ENCODE measurements at places on chromosomes 13 and 19.

DNA sequence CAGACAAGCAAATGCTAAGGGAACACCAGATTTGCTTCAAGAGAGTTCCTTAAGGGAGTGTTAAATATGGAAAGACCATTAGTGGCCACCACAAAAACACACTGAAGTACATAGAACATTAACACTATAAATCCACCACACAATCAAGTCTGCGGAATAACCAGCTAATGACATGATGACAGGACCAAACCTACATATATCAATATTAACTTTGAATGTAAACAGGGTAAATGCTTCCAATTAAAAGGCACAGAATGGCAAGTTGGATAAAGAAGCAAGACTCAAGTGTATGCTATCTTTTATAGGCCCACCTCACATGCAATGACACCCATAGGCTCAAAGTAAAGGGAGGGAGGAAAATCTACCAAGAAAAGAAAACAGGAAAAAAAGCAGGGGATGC is 291.3 kb downstream of the COG6 start:
- DNase-seq, result no peak

DNA sequence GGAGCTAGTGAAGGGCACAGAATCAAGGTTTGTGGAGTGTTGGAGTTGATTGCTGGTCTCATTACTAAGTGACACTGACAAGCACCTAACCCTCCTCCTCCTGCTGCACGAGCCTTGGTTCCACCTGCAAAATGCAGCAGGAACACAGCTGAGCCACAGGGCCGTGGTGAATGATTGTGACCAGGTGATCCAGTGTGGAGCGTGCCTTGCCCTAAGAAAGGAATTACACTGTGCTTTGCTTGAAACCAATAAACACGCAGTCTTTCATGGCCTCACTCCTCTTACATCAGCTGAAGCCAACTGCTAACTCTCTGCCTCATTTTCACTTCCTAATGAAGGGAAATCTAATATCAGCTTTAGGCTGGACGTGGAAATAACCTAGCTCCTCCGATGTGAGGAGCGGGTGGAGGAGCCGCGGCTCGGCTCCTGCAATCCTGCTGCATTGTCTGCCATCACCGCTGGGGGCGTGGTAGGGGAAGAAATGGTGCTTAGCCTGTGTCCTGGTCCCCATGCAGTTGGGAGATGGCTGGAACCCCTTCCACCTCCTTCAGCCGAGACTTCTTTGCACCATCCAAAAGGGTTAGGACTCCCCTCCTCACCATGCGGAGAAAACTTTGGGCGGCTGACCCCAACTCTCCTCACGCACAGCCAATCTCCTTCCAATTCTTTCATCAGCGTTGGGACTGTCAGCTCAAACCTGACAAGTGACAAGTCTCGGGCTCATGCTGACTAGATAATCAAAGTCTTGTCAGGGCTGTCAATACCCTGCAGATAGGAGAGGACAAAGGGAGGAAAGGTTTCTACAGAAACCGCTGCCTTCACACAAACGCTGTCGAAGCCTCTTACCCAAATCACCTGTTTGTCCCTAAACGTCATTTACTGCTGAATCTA is 427.9 kb downstream of the ZNF536 start:
- no peak for DNase-seq

GRCh38 chr19:45191375-45191774 is 12.8 kb downstream of the BLOC1S3 start:
- DNase-seq, result no peak

- no peak for DNase-seq
Measured at GRCh38 chr19:35569281-35569781, 5.9 kb upstream of the ATP4A start.

DNA sequence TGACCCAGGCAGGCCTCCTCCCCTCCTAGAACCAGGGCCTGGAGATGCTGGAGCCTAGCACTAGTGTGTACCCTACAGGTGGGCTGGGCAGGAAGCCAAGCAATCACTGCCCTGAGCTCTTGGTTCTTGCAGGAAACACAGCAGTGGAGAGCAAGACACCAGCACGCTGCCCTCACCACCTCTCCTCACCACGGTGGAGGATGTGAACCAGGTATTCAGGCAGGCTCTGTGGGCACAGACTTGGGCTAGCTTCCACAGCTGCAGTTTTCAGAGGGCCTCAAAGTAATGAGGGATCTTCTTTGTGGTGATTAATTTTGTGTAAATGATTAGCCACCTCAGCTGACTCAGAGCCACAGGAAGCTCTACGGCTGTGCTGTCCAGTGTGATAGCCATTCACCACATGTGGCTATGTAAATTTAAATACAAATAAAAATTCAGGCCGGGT is 13.6 kb upstream of the GPI start:
- peak; percentile 95 for DNase-seq

DNA sequence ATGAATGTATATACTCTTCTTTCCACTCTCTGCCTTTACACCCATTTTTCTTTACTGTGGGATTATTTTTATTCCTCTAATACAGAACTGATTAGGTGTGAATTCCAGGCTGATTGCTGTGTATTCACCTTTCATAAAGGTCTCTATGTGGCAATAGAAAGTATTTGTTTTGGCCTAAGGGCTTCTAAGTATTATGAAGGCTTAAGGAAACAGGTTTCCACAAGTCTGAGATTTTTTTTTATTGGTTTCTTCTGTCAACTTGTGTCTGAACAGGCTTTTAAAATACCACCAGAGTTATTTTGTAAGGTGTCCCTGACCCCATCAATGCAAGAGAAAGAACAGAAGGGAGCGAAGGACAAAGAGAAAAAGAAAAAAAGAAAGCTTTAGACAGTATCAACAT is 1102.0 kb upstream of the SPRY2 start:
- DNase-seq, result peak; percentile 15

GRCh38 chr19:55398200-55398925 is 9.2 kb downstream of the UBE2S start:
- DNase-seq, result no peak

- DNase-seq, result no peak
Measured at GRCh38 chr19:39705578-39706188, 1.4 kb downstream of the LGALS14 start.

GRCh38 chr19:13846557-13847406 is 30.2 kb upstream of the NANOS3 start:
- DNase-seq, result peak; percentile 98

- peak; percentile 52 for DNase-seq
Measured at GRCh38 chr13:39603424-39603947, 493 bp upstream of the LHFPL6 start.

DNA sequence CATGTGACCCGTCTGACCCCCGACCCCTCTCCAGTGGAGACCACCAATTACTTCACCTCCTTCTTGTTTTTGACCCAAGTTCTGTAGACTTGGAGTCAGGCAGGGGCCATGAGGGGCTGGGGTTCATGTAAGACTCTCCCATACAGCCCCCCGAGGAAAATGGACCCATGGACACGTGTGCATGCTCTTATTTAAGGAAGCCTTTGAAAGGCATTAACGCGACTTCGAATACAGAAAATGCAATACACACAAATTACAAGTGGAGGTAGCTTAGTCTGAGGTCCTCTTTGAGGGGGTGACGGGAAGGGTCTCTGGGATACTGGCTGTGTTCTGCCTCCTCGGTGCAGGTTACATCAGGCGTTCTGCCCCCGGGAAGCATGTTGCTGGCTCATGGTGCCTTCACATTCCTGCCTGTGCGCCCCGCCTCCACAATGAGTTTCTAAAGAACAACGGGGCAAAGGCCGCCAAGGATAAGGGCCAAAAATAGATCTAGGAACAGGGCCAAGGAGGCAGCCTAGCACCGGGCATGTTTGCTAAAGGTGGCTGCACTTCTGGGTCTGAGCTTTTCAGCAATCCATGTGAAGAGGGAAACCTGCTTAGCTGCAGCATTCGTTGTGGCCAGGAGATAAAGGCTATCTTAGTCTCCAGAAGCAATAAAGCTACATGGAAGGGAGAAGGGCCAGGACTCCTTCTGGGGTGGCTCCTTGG is 54.5 kb downstream of the RAB20 start:
- no peak for DNase-seq

- peak; percentile 42 for DNase-seq
Measured at GRCh38 chr13:59408738-59409137, 755.0 kb downstream of the DIAPH3 start.

- DNase-seq, result no peak
Measured at GRCh38 chr13:110812869-110813645, 99.6 kb downstream of the ING1 start.

- no peak for DNase-seq
Measured at GRCh38 chr13:41502673-41503072, 45.3 kb downstream of the RGCC start.

GRCh38 chr13:88649855-88650254 is 978.7 kb downstream of the SLITRK5 start:
- no peak for DNase-seq

- no peak for DNase-seq
Measured at GRCh38 chr13:29702912-29703351, 107.4 kb upstream of the SLC7A1 start.

DNA sequence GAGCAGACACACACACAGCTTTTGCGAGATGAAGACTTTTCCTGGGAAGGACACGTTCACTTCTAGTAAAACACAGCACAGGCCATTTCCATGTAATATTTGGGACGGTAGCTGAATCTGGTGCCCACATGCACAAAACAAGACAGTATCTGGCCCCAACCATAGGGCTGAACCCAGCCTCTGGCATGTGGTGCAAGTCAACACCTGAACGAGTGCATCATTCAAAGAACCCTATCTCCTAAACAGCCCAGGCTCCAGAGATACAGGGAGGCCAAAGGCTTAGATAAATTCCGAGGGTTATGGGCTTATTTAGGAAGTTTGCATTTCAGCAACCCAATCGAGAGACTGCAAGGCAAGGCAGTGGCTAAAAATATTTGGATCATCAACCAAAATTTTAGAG is 2.7 kb upstream of the TFDP1 start:
- no peak for DNase-seq

GRCh38 chr19:1520203-1520780 is 3.6 kb upstream of the PLK5 start:
- DNase-seq, result no peak

GRCh38 chr13:48804821-48805601 is 151.3 kb downstream of the CYSLTR2 start:
- DNase-seq, result no peak

DNA sequence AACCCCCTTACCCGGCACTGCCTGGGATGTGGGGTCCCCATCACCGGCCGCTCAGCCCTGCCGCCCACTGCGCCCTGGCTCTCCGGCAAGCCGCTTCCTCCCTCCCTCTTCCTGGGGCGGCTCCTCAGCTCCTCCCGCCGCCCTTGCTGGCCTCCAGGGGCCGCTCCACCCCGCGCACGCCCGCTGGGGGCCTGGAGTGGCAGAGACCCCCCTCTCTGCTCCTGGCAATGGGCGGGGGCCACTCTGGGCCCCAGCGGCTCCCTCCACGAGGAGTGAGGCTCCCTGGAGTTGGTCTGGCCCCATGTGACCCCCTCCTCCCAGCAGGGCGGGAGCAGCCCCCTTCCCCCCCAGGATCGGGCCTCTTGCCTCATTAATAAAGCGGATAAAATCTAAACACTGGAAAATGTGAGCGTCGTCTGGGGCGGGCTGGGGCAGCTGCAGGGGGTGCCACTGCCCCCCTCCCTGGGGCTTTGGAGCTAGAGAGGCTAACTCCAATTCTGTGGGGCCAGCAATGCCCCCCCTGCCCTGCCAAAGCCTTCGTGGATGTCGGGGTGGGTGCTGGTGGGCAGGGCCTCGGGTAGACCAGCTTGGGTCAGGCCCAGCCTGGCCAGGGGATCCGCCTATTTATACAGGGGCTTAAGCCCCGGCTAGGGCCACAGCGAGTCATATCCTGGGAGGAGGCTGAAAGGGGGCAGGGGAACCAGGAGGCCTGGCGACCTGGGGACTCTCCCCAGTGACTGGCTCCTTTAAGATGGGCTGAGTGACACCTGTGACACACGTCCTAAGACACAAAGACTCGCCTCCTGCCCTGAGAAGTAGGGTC is at the start of gene PTGER1:
Gene PTGER1, minus strand, starts transcription at position 104 of the 823 bp plus-strand sequence. CDS start 1,034 bp downstream, outside the sequence.
- peak; percentile 50 for DNase-seq

DNA sequence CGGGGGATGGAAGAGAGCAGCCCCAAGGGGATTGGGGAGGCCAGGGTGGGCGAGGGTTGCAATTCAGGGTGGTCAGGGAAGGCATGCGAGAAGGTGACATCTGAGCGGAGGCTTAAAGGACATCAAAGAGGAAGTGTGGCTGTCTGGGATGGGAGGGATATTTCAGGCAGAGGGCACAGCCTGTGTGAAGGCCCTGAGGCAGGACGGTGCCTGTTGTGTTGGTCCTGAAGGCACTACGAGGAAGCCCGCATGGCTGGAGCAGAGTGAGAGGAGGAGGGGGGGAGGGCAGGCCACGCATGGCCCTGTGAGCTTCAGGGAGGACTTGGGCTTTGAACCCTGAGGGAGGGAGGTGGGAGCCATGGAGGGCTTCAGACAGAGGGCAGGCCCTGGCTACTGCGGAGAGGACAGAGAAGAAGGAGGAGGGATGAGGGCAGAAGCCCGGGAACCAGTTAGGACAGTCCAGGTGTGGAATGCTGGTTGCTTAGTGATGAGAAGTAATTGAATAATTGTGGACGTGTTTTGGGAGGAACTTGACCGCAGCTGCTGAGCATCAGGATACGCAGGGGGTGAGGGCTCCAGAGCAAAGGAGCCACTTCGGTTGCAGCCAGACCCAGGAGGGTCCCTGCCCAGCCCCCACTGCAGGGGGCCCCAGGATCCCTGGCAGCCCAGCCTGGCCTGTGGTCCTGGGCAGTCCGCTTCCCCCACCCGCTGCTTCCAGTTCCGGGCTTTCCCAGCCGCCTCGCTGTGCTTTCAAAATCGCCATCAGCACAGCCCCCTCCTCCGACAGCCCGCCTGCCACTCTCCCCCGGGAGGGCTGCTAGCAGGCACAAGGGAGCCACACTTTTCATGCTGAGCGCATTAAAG is 6.2 kb downstream of the TLE6 start:
- peak; percentile 99 for DNase-seq

DNA sequence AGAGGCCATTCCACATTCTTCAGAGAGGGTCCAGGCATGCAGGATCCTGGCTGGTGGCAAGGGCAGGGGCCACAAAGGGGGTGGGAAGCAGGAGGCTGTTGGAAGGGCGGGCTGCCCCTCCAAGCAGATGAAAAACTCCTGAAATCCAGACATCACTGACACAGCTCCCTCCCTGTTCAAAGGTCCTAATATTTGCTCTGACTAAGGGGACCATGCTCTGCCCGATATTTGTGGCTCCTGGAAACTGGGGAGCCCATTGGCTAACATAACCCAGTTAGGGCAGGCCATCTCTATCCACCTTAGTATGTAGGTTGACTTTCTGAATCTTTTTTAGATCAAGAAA is 3.3 kb upstream of the CDX2 start:
- DNase-seq, result no peak

DNA sequence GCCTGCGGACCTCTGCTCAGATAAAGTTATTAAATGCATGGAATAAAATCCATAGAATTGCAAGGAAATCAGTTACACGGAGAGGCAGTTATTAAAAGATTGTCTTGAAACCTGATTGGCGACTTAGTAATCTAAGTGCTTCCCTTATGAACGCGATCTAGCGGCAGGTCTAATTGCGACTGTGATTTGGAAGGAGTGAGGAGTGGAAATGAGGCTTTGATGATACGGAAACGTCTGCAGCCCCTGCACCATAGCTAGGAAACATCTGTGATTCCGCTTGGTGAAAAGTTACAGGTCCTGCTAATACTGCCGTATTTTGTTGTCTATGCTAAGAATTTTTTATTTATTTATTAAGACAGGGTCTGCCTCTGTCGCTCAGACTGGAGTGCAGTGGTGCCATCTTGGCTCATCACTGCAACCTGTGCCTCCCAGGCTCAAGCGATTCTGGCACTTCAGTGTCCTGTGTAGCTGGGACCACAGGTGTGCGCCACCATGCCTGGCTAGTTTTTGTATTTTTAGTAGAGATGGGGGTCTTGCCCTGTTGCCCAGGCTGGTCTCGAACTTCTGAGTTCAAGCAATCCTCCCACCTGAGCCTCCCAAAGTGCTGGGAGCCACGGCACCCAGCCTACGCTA is 887 bp downstream of the NDUFS7 start:
- DNase-seq, result peak; percentile 45

- peak; percentile 29 for DNase-seq
Measured at GRCh38 chr19:17455308-17456123, 5.2 kb downstream of the NXNL1 start.

GRCh38 chr19:14553939-14554243 is 18.0 kb downstream of the NDUFB7 start:
- no peak for DNase-seq
